ENCODE measurements at places on chromosomes 1 and 21. TPM values are rescaled to one million over a fixed set of nuclear protein-coding genes. Genes with fewer than 3 reads are reported as not detected.

The C1QB gene
- total RNA-seq, result 0.70 TPM

The SSU72 gene
- total RNA-seq, result 87.5 TPM

The LMOD1 gene
- not detected for total RNA-seq

The KIRREL1 gene
- total RNA-seq, result not detected

The PRDM15 gene
- total RNA-seq, result 13.5 TPM

The WDR64 gene
- total RNA-seq, result not detected

The EEIG2 gene
- 18.2 TPM for total RNA-seq

DNA sequence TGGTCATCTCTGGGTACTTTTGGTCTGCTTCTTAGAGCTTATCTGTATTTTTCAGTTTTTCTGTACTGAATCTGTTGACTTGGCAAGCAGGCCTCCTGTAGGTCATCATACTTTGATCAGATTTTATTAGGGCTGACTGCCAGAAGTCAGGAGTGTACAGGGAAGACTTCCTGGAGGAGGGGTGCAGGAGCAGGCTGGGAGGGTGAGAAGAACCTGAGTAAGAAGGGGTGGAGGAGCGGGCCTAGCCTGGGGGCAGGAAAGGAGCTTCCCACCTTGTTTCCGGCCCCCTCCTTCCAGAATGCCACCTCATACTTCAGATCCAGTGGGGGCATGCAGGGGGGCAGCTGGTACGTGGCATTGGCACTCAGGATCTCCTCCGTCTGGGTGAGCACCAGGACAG, 18.3 kb upstream of the IL22RA1 start:
- DNase-seq, result no peak
- H3K4me1 ChIP-seq, result no peaks in the 10 kb centered on the region
- no peak overlapping the region for H3K27ac ChIP-seq
- H3K27me3 ChIP-seq, result no peaks in the 10 kb centered on the region
- H3K36me3 ChIP-seq, result no peaks in the 10 kb centered on the region
- no peak overlapping the region for H3K4me3 ChIP-seq

- H3K4me1 ChIP-seq, result no peaks in the 10 kb centered on the region
- no peak overlapping the region for H3K4me3 ChIP-seq
- H3K27me3 ChIP-seq, result no peaks in the 10 kb centered on the region
- DNase-seq, result no peak
Observed at GRCh38 chr21:38399103-38399502, 99.2 kb downstream of the ERG start.

GRCh38 chr1:17447501-17447992, 8.1 kb upstream of the RCC2 start:
- no peak for DNase-seq
- no peak overlapping the region for H3K27ac ChIP-seq
- no peak overlapping the region for H3K4me3 ChIP-seq

DNA sequence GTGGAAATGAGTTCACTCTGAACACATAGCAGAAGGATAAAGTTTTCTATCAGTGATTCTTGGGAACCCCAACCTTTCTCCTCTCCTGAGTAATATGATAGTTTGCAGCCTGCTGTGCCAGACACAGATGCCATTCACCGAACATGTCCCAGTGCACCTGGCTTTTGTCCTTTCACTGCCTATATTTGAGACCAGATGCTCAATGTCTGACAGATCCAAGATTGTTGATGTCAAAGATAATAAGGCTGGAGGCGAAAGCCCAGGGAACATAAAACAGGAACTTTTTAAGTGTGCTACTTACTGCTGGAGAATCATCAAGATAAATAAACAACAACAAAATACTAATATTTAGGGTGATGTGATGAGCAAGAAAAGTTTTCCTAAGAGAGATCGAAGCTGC, 139.3 kb downstream of the TIAM1 start:
- no peak for DNase-seq
- H3K36me3 ChIP-seq, result no peaks in the 10 kb centered on the region
- H3K4me3 ChIP-seq, result no peak overlapping the region
- no peaks in the 10 kb centered on the region for H3K27me3 ChIP-seq

DNA sequence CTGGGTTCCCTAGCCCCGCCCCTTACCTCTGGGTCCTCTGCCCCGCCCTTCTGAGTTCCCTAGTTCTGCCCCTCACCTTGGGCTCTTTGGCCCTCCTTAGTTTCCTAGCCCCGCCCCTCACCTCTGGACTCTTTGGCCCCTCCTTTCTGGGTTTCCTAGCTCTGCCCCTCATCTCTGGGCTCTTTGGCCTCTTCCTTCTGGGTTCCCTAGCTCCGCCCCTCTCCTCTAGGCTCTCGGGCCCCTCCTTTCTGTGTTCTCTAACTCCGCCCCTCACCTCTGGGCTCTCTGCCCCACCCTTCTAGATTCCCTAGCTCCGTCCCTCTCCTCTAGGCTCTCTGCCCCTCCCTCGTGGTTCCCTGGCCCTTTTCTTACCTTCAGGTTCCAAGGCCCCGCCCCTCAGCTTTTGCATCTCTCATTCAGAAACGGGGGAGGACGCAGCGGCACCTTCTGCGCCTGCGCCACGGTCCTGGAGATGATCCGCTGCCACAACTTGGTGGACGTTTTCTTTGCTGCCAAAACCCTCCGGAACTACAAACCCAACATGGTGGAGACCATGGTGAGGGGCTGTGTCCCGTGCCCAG, 88.5 kb downstream of the PTPRU start:
- H3K27ac ChIP-seq, result no peak overlapping the region
- DNase-seq, result no peak
- H3K27me3 ChIP-seq, result no peaks in the 10 kb centered on the region
- H3K4me1 ChIP-seq, result no peaks in the 10 kb centered on the region

DNA sequence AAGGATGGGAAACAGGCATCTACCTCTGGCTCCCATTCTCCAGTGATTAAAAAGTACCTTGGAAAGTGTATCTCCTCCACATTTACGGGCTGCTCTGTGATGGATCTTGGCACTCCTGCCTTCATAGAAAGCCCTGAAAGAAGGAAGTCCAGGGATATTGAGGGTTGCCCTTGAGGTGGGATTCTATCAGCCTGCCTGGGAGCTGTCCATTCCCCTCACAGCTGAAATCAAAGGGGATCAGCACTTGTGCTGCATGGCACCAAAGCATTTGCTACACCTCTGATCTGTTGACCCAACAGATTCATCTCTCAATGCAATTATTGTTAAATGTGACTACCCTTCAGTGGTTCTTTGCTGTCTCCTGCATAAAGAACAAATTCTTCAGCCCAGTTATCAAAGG, 442.0 kb upstream of the RUNX1 start:
- H3K4me3 ChIP-seq, result no peak overlapping the region
- no peaks in the 10 kb centered on the region for H3K36me3 ChIP-seq
- no peak overlapping the region for H3K27ac ChIP-seq
- H3K27me3 ChIP-seq, result no peaks in the 10 kb centered on the region

GRCh38 chr1:238177960-238178645, 287.4 kb upstream of the ZP4 start:
- H3K4me3 ChIP-seq, result no peak overlapping the region
- no peaks in the 10 kb centered on the region for H3K27me3 ChIP-seq
- H3K27ac ChIP-seq, result no peak overlapping the region
- H3K36me3 ChIP-seq, result no peaks in the 10 kb centered on the region

DNA sequence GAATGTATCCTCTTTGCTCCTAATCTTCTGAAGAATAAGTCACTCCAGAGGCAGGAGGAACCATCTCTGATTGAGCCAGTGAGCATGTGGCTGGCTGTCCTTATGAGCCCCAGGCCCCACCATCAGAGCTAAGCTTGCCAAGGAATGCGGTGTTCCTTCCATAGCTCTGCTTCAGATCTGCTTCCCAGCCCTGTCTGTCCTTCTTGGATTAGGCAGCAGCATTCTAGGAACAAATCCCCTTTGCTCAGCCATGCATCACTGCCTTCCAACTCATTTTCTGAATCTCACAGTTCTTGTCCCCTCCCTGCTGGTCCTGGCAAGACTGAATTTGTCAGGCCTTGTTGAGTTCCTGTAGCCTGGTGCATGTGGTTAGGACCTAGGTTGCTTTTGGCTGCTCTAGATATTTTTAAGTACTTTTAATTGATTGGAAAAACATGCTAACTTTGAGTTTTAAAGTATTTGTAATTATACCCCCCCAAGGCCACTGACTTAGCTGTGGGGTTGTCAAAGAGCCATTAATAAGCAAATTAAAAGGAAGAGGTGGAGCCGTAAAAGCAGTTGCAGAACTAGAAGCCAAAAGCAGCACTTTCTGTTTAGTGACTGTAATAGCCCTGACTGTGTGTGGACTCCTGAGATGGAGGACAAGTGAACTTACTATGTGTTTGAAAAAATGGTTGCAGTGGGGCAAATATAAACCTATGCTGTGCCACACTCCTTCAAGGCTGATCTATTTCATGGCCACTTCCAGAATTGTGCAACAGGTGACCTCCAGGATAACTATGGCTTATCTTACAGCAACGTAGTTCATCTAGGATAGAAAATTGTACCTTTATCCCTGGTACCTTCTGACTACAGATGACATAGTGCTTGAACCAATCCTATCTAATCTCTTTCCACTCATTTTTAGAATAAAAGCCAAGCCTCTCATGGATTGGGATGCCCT, 61.3 kb upstream of the BACH1 start:
- H3K36me3 ChIP-seq, result no peaks in the 10 kb centered on the region
- no peaks in the 10 kb centered on the region for H3K27me3 ChIP-seq
- H3K4me1 ChIP-seq, result peaks cover 5% of the 10 kb centered on the region
- H3K4me3 ChIP-seq, result no peak overlapping the region

GRCh38 chr21:25283720-25284119, 323.6 kb downstream of the MRPL39 start:
- no peak overlapping the region for H3K27ac ChIP-seq
- H3K4me3 ChIP-seq, result no peak overlapping the region
- no peaks in the 10 kb centered on the region for H3K27me3 ChIP-seq
- peak; percentile 37 for DNase-seq
- H3K36me3 ChIP-seq, result no peaks in the 10 kb centered on the region

DNA sequence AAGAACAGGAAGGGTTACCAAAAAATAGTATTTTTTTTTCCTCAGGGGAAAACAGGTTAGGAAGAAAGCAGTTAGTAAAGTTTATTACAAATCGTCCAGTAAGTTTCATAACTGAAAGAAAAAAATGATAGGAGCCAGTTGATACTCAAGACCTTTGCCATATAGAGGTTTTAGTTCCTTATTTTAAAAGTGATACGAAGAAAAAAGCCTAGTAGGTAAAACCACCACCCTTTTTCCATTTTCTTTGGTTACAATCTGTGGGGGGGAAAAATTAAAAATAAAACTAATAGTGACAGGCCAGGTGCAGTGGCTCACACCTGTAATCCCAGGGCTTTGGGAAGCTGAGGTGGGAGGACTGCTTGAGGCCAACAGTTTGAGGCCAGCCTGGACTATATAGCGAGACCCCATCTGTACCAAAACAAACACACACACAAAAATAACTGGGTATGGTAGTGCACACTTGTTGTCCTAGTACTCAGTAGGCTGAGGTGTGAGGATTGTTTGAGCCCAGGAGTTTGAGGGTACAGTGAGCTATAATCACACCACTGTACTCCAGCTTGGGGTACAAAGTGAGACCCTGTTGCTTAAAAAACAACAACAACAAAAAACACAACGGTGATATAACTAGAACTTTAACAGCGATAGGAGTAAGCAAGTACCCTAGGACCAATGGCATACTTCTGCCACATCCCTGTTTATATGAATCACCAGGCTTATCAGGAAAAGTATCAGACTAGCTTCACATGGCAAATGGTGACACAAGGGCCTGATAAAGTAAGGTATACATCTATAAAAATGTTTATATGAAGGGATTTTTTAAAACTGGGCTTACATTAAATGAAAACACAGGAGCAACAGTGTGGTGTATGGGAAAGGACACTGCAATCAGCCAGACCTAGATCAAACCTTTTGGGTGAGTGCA, 5.4 kb downstream of the TMEM59 start:
- H3K27ac ChIP-seq, result no peak overlapping the region
- peaks cover 29% of the 10 kb centered on the region for H3K36me3 ChIP-seq
- no peak for DNase-seq
- peaks cover 25% of the 10 kb centered on the region for H3K4me1 ChIP-seq
- H3K4me3 ChIP-seq, result no peak overlapping the region

DNA sequence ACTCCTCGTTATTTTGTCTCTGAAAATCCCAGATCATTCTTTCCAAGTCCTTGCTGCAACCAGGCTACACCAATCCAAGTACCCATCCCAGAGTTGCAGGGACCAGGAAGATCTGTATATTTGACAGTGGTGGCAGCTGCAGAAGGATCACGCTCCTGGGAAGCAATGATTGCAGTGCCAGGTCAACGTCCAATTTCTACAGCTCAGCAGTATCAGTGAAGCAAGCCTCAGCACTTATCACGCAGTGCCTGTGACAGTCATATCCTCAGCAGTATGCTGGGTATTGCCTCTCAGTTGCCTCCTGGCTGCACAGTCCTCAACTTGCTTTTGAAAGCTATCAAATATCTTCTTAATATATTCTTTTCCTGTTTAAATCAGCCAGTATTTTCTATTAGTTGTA, 66.7 kb downstream of the BARHL2 start:
- no peak overlapping the region for H3K27ac ChIP-seq
- H3K27me3 ChIP-seq, result peaks cover 2% of the 10 kb centered on the region
- no peaks in the 10 kb centered on the region for H3K36me3 ChIP-seq
- no peaks in the 10 kb centered on the region for H3K4me1 ChIP-seq
- no peak for DNase-seq
- H3K4me3 ChIP-seq, result no peak overlapping the region

DNA sequence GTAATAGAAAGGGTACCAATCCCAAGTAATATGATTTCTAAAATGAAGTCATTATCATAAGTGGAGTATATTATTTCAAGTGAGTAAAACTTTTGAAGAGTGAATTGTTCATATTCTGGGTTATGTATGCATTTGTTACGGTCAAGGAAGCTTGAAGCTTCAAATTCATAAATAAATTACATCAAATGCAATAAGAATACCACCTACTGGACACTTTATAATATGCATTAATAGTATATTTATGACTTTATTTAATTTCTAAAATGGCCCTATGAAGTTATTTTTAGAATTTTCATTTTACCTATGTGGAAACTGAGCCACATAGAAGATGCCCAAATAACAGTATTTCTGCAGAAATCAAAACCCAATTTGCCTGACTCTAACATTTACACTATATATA, 260.6 kb downstream of the SMYD3 start:
- H3K36me3 ChIP-seq, result no peaks in the 10 kb centered on the region
- H3K27ac ChIP-seq, result no peak overlapping the region
- no peaks in the 10 kb centered on the region for H3K4me1 ChIP-seq
- H3K4me3 ChIP-seq, result no peak overlapping the region

DNA sequence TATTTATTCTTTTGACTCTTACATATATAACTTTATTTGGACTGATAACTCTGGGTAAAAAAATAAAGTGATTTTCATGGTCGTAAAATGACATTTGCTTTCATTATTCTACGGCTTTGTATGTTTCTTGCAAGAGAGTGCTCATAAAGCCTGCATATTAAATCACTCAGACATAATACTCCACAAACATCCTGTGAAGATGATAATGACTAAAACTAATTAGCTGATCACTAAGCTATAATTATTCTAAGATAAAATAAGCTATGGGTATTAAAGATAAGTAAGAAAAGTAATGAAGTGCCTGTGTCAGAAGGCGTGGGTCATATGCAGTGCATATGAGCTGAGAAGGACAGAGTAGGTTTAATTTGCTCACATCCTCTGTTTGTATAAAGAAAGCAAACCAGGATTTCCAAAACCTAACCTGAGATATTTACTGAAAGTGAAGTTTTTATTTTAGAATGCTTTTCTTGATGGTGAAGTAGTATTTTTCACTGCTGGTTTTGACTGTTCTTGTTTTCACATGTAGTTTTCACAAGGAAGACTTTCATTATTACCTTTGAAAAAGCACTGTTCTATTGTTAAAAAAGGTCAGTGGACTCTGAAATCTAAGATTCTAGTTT, 278.8 kb downstream of the AMY1C start:
- H3K36me3 ChIP-seq, result no peaks in the 10 kb centered on the region
- no peaks in the 10 kb centered on the region for H3K4me1 ChIP-seq
- DNase-seq, result no peak
- H3K4me3 ChIP-seq, result no peak overlapping the region
- no peaks in the 10 kb centered on the region for H3K27me3 ChIP-seq

GRCh38 chr1:6827079-6827478, 41.8 kb downstream of the CAMTA1 start:
- no peak overlapping the region for H3K4me3 ChIP-seq
- no peaks in the 10 kb centered on the region for H3K4me1 ChIP-seq
- no peaks in the 10 kb centered on the region for H3K27me3 ChIP-seq
- H3K27ac ChIP-seq, result no peak overlapping the region
- no peak for DNase-seq
- H3K36me3 ChIP-seq, result peaks cover 13% of the 10 kb centered on the region

Measured in natural killer cell (primary cell).